ENCODE measurements at places on chromosomes 11 and 22.

DNA sequence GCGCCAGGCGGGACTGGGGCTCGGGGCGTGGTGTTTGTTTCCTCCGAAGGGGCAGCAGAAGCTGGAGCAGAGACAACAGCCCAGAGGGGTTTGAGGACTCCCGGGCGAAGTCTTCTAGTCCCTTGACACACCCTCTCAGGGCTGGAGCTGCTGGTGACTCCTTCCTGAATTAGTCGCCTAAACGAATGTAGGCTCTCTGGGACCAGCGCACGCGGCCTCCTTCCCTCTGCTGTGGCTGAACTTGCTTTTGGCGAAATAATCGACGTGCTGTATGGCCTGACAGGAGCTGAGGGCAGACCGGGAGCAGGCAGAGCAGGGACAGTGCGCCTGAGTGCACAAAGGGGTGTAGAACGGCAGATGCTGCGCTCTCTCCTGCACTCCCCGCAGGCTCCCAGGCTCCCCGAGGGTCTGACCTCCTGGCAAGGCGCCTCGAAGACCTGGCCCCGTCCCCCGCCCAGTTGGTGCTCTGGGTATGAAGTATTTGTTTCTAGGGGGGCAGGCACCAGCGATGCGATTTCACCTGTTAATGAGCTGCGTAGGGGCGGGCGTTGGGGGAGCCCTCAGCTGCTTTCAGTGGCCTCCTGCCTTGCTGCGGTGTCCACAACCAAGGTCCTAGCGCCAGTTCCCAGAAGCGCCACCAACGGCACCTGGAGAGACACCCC lies 5.3 kb downstream of the SLC17A6 start:
- DNase-seq: no peak

DNA sequence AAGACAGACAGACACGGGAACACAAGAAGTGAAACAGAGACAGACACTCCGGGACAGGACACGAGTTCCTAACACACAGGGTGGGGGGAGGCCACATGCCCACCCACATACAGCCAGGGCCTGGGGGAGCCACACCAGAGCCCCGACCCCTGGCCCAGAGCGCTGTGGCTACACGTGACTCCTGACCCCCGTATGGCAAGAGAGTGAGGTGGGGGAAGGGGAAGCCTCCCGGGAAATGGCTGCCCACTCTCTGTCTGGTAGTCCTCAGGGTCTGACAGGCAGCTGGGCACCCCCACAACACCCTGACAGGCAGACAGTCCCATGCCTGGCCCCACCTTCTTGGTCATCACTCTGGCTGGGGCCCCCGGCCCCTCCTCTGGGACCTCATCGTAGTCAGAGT lies 38.6 kb upstream of the PDE2A start:
- DNase-seq: no peak

DNA sequence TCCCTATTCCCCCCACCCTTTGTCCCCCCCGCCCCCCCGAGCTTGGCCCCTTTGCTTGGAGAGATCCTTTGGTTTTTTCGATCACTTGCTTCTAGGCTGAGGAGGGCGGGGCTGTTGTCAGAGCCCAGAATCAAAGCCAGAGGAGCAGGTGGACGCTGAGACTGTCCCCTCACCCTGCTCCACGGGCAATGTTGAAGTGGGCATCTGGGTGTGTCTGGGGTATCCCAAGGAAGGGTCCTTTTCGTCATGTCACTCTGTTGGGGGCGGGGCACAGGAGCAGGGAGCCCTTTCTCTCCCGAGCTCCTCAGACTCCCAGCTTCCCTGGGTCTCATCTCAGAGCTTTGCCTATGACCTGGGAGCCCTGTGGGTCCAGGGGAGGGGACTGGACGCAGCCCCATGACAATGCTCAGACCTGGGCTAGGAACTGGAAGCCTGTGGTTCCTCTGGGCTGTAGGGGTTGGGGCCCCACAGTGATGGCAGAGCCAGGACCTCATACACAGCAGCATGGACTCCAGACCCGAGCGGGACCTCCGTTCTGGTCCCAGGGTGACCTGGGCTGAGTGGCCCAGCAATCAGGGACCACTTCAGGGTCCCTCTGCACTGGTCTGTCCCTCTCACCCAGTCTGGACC lies 2.9 kb upstream of the APOBEC3A start:
- DNase-seq: no peak

- DNase-seq: no peak
Observed at GRCh38 chr11:96474263-96474662, 84.5 kb downstream of the JRKL start.

GRCh38 chr22:45966320-45966894 lies 10.6 kb downstream of the WNT7B start:
- peak; percentile 80 for DNase-seq

DNA sequence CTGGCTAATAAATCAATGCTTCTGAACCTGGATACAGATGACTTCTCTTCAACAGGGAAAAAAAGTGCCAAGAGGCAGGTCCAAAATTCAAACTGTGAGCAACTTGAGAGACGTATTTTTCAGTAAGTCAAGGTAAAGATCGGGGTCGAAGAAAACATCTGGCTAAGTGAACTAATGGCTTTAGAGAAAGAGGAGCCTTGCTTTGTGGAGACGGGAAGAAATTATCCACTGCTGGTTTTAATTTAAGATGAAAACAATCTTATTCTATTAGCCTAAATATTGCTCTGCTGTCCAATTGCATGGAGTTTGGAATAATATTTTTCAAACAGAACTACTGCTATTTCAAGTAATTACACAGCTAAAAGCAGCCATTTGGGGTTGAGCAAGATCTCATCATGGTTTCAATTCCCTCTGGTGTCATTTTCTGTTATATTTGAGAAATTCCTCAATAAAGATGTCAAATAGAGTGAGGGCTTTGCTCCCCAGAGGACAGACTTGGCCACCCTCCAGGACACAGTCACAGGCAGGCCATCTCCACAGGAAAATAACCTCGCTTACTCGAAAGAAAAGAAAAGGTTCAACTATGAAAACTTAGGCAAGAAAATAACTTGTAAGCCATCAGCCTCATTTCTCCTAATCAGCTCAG lies 29.8 kb downstream of the SCUBE1 start:
- no peak for DNase-seq

DNA sequence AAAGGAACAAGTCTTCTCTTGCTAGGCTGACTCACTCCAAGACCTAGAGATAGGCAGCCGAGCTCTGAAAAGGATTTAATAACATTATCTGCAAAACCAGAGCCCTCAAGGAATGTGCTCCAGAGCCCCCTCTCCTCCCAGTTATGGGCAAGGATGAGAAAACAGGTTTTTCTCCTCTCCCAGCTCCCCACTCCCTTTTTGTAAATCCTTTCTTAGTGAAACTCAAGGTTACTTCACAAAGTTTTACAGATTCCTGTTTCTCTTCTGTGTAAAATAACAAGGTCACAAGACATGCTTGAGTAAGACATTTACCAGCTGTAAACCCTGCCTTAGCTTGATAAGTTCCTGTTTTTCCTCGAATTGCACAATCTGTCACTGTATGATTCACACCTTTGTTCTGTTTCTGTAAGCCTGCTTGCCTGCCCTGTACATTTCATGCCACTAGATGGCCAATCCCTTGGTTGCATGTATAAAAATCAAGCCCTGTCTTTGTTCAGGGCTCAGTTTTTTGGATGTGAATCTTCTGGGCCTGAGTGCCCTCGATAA lies 489.4 kb downstream of the KCNA4 start:
- DNase-seq: no peak

DNA sequence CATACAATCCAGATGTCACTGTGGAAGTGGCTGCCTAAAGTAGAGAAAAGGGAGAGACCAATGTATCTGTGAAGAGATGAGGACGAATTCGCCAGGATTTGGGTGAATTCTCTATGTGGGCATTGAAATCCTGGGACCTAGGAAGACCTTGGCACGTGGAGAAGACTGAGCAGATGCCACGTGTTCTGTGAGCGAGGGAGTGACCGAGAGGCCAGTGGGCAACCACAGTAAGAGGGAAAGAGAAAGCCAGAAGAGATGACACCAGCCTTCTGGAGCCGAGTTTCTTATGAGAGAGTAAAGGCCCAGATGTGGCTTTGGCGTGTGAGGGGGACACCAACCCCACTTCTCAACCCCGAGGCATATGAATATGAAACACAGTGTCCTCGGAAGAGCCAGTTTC lies 228.1 kb downstream of the BUD13 start:
- DNase-seq: no peak

- DNase-seq: peak; percentile 25
Observed at GRCh38 chr11:41031551-41032060, 427.8 kb downstream of the LRRC4C start.

DNA sequence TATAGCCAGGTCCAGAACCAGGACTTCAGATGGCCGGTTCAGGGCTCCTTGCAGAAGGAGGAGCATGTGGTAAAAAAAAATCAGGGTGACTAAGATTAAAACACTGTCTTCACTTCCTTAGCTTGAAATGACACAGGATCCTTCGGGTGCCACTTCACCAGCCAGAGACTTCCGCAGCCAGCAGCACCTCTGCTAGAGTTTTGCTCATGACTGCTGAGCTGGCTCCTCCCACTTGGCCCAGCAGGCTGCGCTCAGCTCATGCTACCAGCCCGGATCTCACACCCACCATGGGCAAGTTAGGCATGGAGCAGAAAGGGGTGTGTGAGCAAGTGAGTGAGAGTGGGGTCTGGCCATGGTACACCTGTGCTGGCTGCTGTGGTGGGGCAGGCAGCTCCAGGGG lies 6.6 kb upstream of the MS4A18 start:
- DNase-seq: no peak

Data from NCI-H345 (cell line).